Stromal cell of bone marrow (primary cell): ENCODE measurements at places on chromosomes 6 and 20.

DNA sequence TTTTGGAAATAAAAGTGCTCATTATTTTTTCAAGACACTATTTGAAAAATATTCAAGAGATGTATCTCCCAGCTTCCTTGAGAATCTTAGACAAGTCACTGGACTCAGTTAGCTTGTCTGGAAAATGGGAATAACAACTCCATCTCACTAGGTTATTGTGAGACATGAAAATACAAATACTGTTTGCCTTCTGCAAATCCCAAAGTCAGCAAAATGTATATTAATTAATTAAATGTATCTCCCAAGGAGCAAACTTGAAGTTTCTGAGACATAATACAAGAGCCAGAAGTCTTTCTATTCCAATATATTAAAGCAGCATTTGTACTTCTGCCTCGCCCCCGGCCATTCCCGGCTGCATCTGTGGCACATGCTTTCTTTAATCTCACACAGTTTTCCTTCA is 54.6 kb upstream of the ID4 start:
- no peak for DNase-seq

GRCh38 chr20:56769921-56770600 is 141.0 kb downstream of the TFAP2C start:
- DNase-seq = no peak

- no peak for DNase-seq
Measured at GRCh38 chr6:16212276-16212675, 26.1 kb upstream of the GMPR start.

- no peak for DNase-seq
Measured at GRCh38 chr6:157265635-157266034, 57.7 kb downstream of the TMEM242 start.

DNA sequence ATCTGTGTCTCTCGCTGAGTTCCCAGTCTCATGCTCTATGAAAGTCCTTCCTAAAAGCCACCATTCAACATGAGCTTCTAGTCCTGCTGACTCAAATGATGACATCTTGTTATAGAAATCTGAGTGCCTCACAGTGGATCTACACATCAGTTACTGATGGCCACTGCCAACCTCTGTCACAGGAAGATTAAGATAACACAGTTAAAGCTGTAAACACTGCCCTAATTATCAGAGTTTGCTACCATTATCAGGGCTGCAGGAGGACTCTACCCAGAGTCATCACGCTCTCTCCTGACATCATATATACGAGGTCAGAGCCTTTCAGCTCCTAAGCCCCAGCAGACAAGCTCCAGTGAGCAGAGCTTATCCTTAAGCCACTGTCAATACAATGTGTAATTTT is 63.2 kb downstream of the HIVEP2 start:
- no peak for DNase-seq

GRCh38 chr6:157625111-157625510 is 197.9 kb upstream of the SNX9 start:
- no peak for DNase-seq

GRCh38 chr6:113461153-113461932 is 395.8 kb upstream of the MARCKS start:
- peak; percentile 54 for DNase-seq

DNA sequence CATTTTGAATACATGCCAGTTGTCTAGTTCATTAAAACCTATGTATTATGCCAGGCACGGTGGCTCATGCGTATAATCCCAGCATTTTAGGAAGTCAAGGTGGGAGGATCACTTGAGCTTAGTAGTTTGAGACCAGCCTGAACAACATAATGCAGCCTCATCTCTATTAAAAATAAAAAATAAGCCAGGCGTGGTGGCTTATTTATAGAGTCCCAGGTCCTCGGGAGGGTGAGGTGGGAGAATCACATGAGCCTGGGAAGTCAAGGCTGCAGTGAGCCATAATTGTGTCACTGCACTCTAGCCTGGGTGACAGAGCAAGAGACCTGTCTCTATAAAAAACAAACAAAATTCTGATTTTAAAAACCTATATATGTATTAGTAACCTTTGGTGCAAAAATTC is 27.5 kb downstream of the ORC3 start:
- DNase-seq = no peak

GRCh38 chr20:63890616-63891015 is 4.3 kb upstream of the DNAJC5 start:
- no peak for DNase-seq

GRCh38 chr6:46677314-46677654 is 10.4 kb upstream of the TDRD6 start:
- no peak for DNase-seq

DNA sequence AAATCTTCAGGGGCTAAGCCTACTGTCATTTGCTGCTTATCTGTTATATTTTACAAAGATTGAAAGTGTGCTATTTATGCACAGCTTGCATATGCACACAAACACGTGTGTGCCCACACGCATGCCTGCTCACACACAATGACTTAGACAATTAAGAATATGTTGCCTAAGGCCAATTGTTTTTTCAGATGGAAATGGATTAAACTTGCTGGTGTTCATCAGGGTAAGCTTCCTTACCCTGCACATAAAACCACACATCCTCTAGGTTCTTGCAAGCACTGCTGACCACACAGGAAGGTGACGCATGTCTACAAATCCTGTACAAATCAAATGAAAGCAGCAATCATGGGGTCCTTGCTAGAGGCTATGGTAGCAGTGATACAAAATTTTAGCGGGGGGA is 58.4 kb downstream of the GJA10 start:
- DNase-seq = peak; percentile 44

DNA sequence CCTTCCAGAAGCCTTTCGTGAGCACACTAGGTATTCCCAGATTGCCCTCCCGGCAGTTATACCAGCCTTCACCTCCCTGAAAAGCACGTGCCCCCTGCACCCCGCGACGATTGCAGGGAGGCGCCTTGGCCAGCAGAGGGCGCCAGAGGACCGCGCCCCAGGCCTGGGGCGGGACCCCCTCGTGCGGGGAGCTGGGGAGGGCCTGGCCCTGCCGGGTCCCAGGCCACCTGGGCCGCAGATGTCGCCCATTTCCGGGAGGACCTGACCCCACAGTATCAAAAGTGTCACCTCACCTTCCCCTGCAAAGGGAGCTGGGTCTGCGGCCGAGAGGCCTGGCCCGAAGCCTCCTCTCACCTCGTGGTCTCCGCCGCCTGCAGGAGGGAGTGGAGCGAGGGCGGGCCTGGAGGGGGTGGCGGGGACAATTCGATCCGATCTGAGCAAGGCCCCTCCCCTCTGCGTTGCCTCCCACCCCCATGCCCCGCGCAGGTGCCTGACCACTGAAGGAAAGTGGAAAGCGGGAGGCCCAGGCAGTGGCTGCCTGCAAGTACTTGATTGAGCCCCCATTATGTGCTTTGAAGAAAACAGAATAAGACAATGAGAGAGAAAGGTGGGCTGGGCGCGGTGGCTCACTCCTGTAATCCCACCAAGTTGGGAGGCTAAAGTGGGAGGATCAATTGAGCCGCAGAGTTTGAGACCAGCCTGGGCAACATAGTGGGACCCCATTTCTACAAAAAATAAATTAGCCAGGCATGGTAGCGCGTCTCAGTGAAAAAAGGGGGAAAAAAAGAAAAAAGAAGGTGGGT is 3.5 kb upstream of the SNAI1 start:
- no peak for DNase-seq

DNA sequence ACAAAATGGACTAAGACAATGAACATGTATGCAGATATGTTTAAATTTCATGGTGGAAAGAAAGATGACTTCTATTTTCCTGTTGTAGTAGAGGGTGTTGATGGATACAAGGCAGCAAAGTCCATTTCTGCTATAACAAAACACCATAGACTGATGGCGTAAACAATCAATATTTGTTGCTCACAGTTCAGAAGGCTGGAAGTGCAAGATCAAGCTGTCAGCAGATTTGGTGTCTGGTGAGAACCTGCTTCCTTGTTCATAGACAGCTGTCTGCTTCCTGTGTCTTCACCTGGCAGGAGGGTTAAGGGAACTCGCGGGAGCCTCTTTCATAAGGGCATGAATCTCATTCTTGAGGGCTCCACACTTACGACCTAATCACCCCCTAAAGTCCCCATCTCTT is 83.0 kb upstream of the ELOVL5 start:
- DNase-seq = no peak

DNA sequence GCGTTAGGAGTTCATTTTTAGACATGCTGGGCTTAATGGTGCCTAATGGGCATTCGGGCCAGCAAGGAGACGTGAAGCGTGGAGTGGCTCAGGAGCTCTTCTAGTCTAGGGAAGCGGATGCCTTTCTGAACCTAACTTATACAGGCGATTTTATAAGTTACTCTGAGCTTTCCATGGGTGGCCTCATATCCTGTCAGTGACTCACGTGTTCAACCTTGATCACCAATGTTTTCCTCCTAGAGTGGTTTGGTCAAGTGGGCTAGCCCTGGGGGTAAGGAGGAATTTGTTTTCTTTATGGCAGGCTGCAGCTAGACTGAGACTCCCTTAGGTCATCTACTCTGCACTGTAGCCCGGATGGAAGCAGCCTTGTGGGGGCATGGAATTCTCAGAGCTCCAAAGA is 52.1 kb downstream of the PLAGL1 start:
- no peak for DNase-seq

DNA sequence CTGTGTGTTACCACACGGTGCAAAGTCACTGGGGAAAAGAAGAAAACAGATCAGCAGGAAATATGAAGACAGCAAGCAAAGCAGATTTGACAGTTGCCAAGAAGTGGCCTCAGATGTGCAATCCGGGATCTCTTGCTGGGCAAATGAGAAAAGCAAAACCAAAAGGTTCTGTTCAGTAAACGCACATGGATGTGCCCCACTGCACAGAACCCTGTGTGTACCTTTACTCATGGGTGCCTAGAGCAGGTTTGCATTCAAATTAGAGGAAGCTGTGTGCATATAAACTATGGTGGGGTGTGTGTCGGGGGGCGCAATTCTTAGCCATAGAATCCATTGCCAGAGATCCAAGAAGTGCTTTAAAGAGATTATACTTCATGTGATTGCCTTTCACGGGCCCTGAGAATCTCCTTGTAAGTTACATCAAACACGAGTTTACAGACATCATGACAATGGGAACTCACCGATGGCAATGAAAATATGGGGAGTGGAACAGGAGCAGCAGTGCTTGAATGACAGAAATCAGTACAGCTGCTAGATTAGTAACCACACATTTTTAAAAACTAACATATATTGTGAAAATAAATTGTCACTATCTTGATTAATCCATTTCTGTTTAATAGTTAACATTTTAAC is 154.3 kb downstream of the ADGRG6 start:
- DNase-seq = no peak

GRCh38 chr6:31383149-31383548 is 20.2 kb upstream of the MICA start:
- no peak for DNase-seq

DNA sequence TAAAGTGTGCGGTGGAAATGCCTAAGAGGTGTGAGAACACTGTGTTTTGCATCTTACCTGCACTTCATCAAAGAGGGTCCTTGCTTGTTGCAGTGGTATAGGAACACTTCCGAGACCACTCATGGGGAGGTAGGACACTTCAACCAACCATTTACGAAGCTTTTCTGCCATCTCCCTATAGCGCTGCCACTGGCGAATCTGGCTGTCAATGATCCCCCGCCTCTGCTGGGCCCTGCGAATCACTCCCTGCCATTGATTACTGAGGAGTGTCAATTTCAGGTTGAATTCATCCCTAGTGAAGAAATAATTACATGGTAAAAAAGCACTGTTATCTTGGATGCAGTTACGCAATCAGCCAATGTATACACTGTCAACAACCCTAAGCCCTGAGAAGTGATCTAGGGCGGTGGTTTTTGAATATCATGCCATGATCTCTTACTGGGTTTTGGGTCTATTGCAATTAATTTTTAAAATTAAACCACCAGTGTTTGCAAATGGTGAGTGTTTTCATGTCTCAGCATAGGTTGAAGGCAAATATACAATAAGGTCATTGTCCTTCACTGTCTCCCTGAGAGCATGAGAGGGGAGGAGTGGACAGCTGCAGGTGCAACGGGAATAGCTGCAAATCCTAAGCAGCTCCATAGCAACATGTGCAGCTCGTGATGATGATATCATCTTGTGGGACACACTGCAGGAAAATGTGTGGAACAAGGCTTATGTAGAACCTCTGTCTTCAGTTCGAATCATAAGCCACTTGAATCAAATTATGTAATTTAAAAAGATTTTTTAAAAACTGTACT is 400.6 kb downstream of the ESR1 start:
- no peak for DNase-seq

DNA sequence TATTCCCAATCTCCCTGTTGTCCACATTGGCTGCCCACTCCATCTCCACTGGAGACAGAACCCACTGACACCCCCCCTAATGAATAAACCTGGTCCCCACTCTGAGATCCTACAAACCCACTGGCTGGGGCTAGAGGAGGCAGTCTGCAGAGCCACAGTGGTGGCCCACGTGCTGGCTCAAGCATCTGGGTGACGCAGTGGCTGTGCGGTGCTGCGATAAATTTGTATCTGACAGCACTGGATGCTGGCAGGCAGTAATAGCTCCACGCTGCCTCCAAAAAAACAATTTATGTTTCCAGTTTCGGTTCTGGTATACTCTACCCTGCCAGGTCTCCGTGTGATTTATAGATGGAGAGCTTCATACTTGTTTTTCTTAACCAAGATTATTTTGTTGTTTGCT is 87.1 kb upstream of the SYNDIG1 start:
- DNase-seq = no peak

GRCh38 chr6:3312604-3313231 is 54.0 kb downstream of the PSMG4 start:
- no peak for DNase-seq

- no peak for DNase-seq
Measured at GRCh38 chr6:88177961-88178464, 11.9 kb upstream of the CNR1 start.

DNA sequence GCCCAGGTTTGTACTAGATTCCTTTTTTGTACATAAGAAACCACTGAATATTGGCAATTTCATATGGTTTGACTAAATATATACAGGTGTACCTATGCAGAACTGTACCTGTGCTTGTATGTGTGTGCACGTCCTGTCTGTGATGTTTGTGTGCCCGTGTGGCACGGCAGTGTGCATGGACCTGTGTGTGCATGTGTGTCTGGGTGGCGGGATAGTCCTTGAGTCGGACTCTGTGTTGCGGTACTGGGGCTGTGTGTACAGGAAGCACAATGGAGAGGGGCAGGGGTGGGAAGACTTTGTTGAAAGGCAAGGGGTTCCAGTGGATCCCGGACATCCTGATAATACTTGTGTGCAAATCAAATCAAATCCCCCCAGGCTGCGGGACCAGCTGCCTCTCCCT is 3.4 kb upstream of the FAM83C start:
- no peak for DNase-seq

DNA sequence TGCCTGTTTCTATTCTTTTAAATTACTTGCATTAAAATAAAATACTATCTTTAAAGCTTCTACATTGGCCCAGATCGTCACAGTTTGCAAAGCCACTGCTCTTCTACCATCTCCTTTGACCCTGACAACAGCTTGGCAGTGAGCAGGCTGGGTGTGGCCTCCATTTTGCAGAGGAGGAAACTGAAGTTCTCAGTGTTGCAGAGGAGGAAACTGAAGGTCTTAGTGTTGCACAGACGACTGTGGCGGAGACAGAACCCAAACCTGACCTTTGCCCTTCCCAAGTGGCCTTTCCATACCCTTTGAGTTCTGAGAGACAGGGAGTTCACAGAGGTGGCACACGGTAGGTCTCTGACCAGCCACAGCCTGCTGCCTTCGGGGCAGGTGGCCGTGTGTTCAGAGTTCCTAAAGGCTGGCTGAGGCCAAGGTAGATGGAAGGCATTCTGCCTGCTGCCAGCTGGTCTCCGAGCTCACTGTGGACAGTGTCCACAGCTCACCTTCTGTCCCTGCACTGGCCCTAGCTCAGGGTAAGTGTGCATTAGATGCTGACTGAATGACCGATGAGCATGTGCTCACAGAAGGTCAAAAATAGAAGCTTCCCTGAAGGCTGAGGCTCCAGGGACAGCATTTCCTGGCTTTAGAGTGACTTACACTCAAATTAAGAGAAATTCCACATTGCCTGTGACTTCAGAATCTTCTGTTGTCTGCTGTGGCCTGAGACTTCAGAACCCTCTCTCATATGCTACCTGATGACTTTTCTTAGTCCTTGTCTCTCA is 113.5 kb upstream of the SLC24A3 start:
- no peak for DNase-seq
